Heart left ventricle (tissue), 16 donors: ENCODE measurements at places on chromosomes 4 and X. TPM values are rescaled to one million over a fixed set of nuclear protein-coding genes. Genes with fewer than 3 reads are reported as not detected.

Gene EMD
- 53.8 TPM for total RNA-seq

- H3K36me3 ChIP-seq, result no peaks in the 10 kb centered on the region
- no peaks in the 10 kb centered on the region for H3K4me1 ChIP-seq
- no peak within 1 kb of the TSS for H3K27ac ChIP-seq
- no peak for DNase-seq
Measured at GRCh38 chrX:103276581-103277002, at the start of gene TCEAL5. TSS of gene TCEAL5 (minus strand) at chrX:103276750. CDS start at chrX:103274563, 2,187 bp downstream.

GRCh38 chr4:76545226-76545884 is 110.3 kb downstream of the SHROOM3 start:
- H3K4me3 ChIP-seq, result no peak overlapping the region
- no peaks in the 10 kb centered on the region for H3K36me3 ChIP-seq
- H3K27me3 ChIP-seq, result no peaks in the 10 kb centered on the region
- no peak for DNase-seq

DNA sequence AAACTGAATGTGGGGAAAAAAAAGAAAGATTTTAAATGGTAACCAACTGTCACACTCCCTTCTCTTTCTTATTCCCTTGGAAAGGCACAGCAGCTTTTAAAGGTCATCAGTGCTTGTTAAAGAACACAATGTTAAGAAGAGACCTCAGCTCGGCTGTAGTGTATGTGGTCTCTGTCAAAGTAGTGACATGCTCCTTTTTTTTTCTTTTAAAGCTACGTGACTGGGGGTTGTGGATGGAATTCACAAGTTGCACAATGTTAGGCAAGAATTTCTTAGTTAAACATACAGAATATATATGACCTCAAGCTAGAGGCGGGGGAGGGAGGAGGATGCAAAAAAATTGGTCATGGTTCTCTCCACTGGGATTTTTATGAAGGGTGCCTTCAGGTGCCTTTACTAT is 45.6 kb downstream of the OCRL start:
- H3K4me3 ChIP-seq, result no peak overlapping the region
- H3K27ac ChIP-seq, result no peak overlapping the region
- H3K36me3 ChIP-seq, result peaks cover 56% of the 10 kb centered on the region
- H3K27me3 ChIP-seq, result no peaks in the 10 kb centered on the region
- no peaks in the 10 kb centered on the region for H3K4me1 ChIP-seq

DNA sequence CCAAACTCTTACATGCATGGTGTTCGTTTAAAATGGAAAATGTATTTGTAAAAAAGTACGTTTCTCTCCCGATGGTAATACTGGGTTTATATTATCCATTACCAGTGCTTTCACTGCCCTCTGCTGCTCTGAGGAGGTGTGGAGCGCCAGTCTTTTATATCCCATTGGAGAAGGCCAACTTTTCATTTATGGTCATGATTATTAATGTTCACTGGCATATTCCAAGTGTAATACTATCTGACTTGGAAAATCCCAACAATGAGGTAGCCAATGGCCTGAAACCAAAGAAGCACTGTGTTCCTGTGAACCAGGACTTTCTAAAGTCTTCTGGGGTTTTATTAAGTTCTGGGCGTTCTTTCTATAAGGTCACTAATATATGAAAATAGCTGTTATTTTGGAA is 80.7 kb downstream of the SYNPO2 start:
- peaks cover 40% of the 10 kb centered on the region for H3K4me1 ChIP-seq
- no peak overlapping the region for H3K4me3 ChIP-seq
- H3K27ac ChIP-seq, result peak overlapping the region; percentile 74
- no peaks in the 10 kb centered on the region for H3K27me3 ChIP-seq

GRCh38 chr4:1531683-1532548 is 125.7 kb upstream of the NKX1-1 start:
- H3K4me1 ChIP-seq, result no peaks in the 10 kb centered on the region
- H3K27me3 ChIP-seq, result peaks cover 12% of the 10 kb centered on the region
- no peak for DNase-seq
- no peaks in the 10 kb centered on the region for H3K36me3 ChIP-seq
- H3K4me3 ChIP-seq, result no peak overlapping the region

DNA sequence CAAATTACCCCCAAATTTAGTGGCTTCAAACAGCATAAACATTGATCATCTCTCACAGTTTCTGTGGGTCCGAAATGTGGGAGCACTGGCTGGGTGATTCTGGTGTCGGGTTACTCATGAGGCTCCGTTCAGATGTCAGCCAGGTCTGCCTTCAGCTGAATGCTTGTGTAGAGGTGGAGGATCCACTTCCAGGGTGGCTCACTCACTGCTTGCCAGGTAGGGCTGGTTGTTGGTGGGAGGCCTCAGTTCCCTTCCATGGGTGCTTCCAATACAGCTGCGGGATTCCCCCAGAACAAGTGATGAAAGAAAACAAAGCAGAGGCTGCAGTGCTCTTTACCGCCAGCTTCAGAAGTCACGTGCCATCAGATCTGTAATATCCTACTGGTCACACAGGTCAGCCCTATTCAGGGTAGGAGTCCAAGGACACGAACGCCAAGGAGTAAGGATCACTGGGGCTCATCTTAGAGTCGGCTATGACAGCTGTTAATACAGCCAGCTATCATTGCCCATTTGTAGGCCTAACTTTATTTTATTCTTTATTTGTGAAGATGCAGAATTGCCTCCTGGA is 1.1 kb upstream of the SMIM43 start:
- no peak overlapping the region for H3K27ac ChIP-seq
- no peak overlapping the region for H3K4me3 ChIP-seq
- H3K36me3 ChIP-seq, result no peaks in the 10 kb centered on the region
- DNase-seq, result no peak
- H3K27me3 ChIP-seq, result peaks cover 54% of the 10 kb centered on the region
- H3K4me1 ChIP-seq, result peaks cover 6% of the 10 kb centered on the region
